GM04503 (cell line): ENCODE measurements at places on chromosomes 1 and 21.

GRCh38 chr1:170931650-170932049, 3.7 kb upstream of the MROH9 start:
- DNase-seq = no peak

DNA sequence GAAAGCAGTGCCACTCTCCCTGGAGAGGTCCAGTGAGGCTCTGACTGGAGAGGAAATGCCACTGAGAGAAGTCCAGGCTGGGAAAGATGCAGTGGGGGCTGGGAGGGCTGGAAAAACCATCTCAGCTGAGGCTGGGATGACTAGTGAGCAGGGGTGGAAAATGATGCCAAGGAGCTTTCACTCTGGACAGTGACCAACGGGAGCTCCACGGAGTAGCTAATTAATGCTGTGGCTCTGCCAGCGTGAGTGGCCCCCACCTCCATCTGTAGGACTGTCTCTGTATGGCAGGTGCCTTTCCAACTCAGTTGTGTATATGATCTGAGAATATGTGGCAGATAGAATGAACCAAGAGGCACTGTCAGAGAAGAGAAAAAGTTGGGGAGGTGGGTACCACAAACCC, 86.7 kb downstream of the DDX20 start:
- DNase-seq = no peak

GRCh38 chr1:43625063-43625780, 24.7 kb upstream of the KDM4A start:
- DNase-seq = no peak

- peak; percentile 86 for DNase-seq
These were observed 23.2 kb upstream of the CNIH3 start for GRCh38 chr1:224592636-224593582.

DNA sequence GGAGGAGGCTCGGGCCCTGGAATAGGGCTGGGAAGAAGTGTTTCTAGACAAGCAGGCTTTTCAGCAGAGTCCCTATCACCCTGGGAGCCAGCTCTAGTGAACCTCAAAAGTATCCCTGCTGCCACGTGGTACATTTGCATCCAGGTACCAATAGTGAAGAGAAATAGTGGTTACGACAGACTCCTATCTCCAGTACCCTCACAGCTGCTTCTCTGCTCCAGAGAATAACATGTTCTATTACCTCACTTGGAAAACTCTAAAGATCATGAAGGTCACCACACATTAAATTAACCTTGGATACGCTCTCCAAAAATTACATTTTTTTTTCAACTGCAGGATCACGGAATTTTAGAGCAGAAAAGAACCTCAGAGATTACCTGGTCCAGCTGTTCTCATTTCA, 230.4 kb upstream of the PLD5 start:
- DNase-seq = no peak
